Chondrocyte (in vitro differentiated cells): ENCODE measurements at places on chromosomes 7 and 10. TPM values are rescaled to one million over a fixed set of nuclear protein-coding genes. Genes with fewer than 3 reads are reported as not detected.
A peak's percentile ranks its signal among the peaks of the same experiment; 100 is the strongest.

LHFPL3 gene
- total RNA-seq, result not detected in 3 replicates

TFR2 gene
- 0.87 to 2.1 TPM (median 1.8 TPM) in 3 replicates for total RNA-seq

DKK1 gene
- total RNA-seq, result 54.4 to 170 TPM (median 170 TPM) in 3 replicates

SEC31B gene
- total RNA-seq, result 8.5 to 12.4 TPM (median 8.9 TPM) in 3 replicates

SRGN gene
- 10.3 to 16.1 TPM (median 16.0 TPM) in 3 replicates for total RNA-seq

PRSS2 gene
- total RNA-seq, result not detected in 3 replicates

LFNG gene
- total RNA-seq, result 36.7 to 39.9 TPM (median 39.9 TPM) in 3 replicates

PPP1R17 gene
- not detected in 3 replicates for total RNA-seq

ANKRD61 gene
- not detected in 3 replicates for total RNA-seq

MYO1G gene
- total RNA-seq, result 0.05 to 0.36 TPM in 2 of 3 replicates, not detected in the other

- no peak for DNase-seq
- no peak overlapping the region for H3K4me3 ChIP-seq
- H3K4me1 ChIP-seq, result peaks cover 31% of the 10 kb centered on the region
- H3K36me3 ChIP-seq, result peaks cover 2% of the 10 kb centered on the region
These were observed 93.0 kb downstream of the HGF start for GRCh38 chr7:81676813-81677212.

- H3K4me3 ChIP-seq, result no peak overlapping the region
- peaks cover 6% of the 10 kb centered on the region for H3K36me3 ChIP-seq
- H3K4me1 ChIP-seq, result peaks cover 23% of the 10 kb centered on the region
- H3K27ac ChIP-seq, result no peak overlapping the region
These were observed 131.6 kb downstream of the CD36 start for GRCh38 chr7:80770061-80770460.

DNA sequence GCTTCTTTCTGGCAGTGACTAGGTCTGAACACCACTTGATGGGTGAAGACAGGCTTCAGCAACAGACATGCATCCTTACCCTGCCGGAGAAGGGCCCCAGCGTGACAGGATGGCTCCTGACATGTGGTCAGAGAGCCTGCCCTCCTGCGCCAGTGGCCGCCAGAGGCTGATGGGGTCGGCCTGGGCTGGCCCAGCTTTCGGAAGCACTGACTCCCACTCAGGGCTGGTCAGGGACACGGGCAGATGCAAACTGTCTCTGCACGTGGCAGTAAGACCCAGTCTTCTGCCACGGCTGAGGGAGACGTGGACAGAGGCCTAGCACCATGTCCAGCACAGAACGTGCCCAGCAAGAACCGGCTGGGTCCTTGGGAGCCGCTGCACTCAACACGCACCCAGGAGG, 10.2 kb downstream of the TUBGCP2 start:
- no peak overlapping the region for H3K4me3 ChIP-seq
- H3K27ac ChIP-seq, result no peak overlapping the region
- peaks cover 43% of the 10 kb centered on the region for H3K36me3 ChIP-seq

GRCh38 chr10:26703096-26703495, 5.6 kb downstream of the PDSS1 start:
- no peaks in the 10 kb centered on the region for H3K27me3 ChIP-seq
- H3K36me3 ChIP-seq, result peaks cover 18% of the 10 kb centered on the region
- H3K4me3 ChIP-seq, result no peak overlapping the region
- peaks cover 13% of the 10 kb centered on the region for H3K4me1 ChIP-seq
- DNase-seq, result no peak

- peak overlapping the region; percentile 78 for H3K4me3 ChIP-seq
- no peak for DNase-seq
- H3K27me3 ChIP-seq, result peaks cover 56% of the 10 kb centered on the region
- H3K36me3 ChIP-seq, result no peaks in the 10 kb centered on the region
- H3K27ac ChIP-seq, result no peak overlapping the region
These were observed 10.9 kb upstream of the SP8 start for GRCh38 chr7:20797462-20798080.

DNA sequence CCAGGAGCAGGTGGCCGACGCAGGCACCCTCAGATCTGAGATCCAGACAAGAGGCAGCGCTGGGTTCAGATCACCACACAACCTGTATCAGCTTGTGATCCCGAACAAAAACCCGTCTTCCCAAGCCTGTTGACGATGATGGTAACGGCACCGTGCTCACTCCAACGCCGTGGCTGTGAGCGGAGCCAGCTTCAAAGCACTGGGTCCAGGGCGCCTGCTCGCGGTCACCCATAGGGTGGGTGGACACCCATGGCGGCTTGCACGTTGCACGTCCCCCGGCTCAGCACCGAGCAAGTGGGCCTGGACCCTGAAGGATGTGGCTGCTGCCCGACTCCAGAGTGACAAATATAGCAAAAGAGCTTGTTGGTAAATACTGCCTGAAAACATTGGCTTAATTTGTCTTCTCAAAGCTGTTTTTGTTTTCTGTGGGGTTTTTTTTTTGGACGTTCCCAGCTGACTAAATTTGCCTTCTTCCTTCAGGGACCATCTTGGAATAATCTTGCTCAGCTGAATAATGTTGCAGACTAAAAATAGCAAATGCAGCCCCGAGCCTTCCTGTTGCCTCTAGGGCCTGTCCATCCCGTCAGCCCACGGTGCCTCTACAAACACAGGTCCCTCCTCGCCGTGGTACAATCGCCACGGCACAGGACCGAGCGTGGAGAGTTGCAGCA, 41.0 kb downstream of the FOXK1 start:
- no peaks in the 10 kb centered on the region for H3K27me3 ChIP-seq
- no peak for DNase-seq
- H3K4me1 ChIP-seq, result peaks cover 68% of the 10 kb centered on the region
- H3K27ac ChIP-seq, result peak overlapping the region; percentile 99
- peaks cover 9% of the 10 kb centered on the region for H3K36me3 ChIP-seq

DNA sequence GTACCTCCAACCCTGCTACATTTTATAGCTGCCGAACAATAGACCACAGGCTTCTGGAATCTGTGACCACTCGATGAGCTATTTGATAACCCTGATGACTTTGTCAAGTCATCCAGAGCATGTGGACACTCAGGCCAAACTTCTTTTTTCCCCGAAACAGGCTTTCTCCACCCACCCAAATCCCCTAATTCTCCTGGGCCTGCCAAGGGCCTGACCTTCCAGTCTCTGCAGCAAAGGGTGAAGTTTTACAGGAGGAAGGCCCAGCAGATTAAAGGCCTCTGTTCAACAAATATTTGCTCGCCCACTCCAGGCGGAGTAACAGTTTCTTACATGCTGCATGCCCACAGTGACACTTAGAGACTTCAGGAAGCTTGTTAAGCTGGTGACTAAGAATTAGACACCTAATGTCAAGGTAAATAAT, 2.0 kb downstream of the JCAD start:
- H3K4me1 ChIP-seq, result peaks cover 60% of the 10 kb centered on the region
- H3K4me3 ChIP-seq, result peak overlapping the region; percentile 70

GRCh38 chr7:129227646-129228578, 3.1 kb downstream of the AHCYL2 start:
- H3K4me3 ChIP-seq, result no peak overlapping the region
- H3K4me1 ChIP-seq, result peaks cover 25% of the 10 kb centered on the region
- no peak overlapping the region for H3K27ac ChIP-seq

GRCh38 chr10:89563861-89564478, 28.6 kb upstream of the SLC16A12 start:
- peaks cover 20% of the 10 kb centered on the region for H3K4me1 ChIP-seq
- no peak overlapping the region for H3K27ac ChIP-seq
- H3K27me3 ChIP-seq, result no peaks in the 10 kb centered on the region
- no peak for DNase-seq
- H3K4me3 ChIP-seq, result no peak overlapping the region

- peak overlapping the region; percentile 15 for H3K27ac ChIP-seq
- no peaks in the 10 kb centered on the region for H3K27me3 ChIP-seq
- H3K36me3 ChIP-seq, result no peaks in the 10 kb centered on the region
- no peak overlapping the region for H3K4me3 ChIP-seq
These were observed 243.1 kb upstream of the AOAH start for GRCh38 chr7:36967387-36967786.

- H3K27me3 ChIP-seq, result peaks cover 7% of the 10 kb centered on the region
- H3K36me3 ChIP-seq, result no peaks in the 10 kb centered on the region
- DNase-seq, result no peak
These were observed 79.9 kb upstream of the FOXI2 start for GRCh38 chr10:127657056-127657455.

DNA sequence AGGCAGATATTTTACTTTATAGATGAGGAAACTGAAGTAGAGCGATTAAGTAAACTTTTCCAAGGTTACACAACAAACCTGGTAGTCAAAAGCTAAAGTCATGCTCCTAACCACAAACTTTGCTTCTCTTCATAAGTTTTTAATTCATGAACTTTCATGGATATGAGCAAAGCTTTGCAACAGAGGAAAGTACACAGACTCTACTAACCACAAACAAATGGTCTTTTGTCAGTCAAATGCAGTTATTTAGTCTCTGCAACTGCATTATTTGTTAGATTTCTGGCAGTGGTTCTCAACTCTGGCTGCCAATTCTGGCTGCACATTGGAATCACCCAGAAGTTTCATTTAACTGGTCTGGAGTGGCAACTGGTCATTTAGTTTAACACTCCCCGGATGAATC, 140.6 kb upstream of the TMEM168 start:
- H3K27me3 ChIP-seq, result no peaks in the 10 kb centered on the region
- DNase-seq, result no peak
- no peak overlapping the region for H3K4me3 ChIP-seq
- H3K36me3 ChIP-seq, result peaks cover 3% of the 10 kb centered on the region
- no peak overlapping the region for H3K27ac ChIP-seq
- H3K4me1 ChIP-seq, result peaks cover 4% of the 10 kb centered on the region

DNA sequence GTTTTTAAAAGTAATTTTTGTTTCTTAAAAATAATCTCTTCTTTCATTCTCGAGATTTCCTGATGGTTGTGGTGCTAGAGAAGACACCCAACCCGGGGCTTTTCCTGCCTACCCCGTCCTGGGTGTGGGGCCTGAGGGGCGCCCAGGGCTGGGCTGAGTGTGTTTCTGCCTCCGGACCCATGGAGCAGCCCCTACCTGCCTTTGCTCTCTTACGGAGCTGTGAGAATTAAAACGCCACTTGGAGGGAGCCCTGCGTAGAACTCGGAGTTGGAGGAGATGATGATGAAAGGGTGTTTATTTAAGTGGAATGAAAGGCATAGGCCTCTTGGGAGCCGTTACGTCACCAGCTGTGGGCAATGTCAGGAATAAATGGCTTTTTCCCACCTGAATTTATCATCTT, 261.8 kb upstream of the SHH start:
- peaks cover 15% of the 10 kb centered on the region for H3K27me3 ChIP-seq
- peak; percentile 36 for DNase-seq
- no peak overlapping the region for H3K27ac ChIP-seq
- H3K4me1 ChIP-seq, result no peaks in the 10 kb centered on the region

GRCh38 chr10:27065084-27065483, 35.2 kb downstream of the ANKRD26 start:
- no peaks in the 10 kb centered on the region for H3K4me1 ChIP-seq
- no peaks in the 10 kb centered on the region for H3K27me3 ChIP-seq
- H3K4me3 ChIP-seq, result no peak overlapping the region
- no peak overlapping the region for H3K27ac ChIP-seq
- no peak for DNase-seq

DNA sequence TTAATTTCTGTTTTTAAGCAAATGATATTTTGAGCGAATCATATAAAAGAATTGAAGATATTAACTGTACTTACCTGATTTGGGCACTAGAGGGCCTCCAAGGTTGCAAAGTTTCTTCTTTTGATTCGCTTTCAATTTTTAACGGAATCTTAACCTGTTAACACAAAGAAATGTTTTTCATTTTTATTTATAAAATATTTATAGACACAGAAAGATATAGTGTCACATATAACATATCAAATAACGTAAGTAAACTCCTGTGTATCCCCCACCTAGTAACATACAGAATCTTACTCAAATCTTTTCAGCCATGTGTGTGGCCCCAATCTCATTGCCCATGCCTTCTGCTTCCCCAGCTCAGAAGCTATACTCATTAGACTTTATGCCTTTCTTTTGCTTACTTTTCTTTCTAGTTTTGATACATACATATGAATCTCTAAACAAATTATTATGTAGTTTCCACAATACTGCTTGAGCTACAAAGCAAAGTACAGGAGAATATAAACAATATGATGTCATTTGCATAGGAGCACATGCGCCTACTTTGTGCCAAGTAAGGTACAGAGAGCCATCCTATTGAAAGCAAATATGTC, 49.5 kb upstream of the ZPBP start:
- no peak for DNase-seq
- no peaks in the 10 kb centered on the region for H3K4me1 ChIP-seq
- H3K27ac ChIP-seq, result no peak overlapping the region
- no peaks in the 10 kb centered on the region for H3K36me3 ChIP-seq
- no peak overlapping the region for H3K4me3 ChIP-seq
- peaks cover 25% of the 10 kb centered on the region for H3K27me3 ChIP-seq

- no peak overlapping the region for H3K27ac ChIP-seq
- H3K36me3 ChIP-seq, result no peaks in the 10 kb centered on the region
- peaks cover 22% of the 10 kb centered on the region for H3K4me1 ChIP-seq
- H3K27me3 ChIP-seq, result no peaks in the 10 kb centered on the region
These were observed 522.0 kb upstream of the LRRN3 start for GRCh38 chr7:110568932-110569331.

GRCh38 chr10:122703483-122704448, 4.1 kb upstream of the C10orf120 start:
- peaks cover 26% of the 10 kb centered on the region for H3K27me3 ChIP-seq
- DNase-seq, result no peak
- no peak overlapping the region for H3K4me3 ChIP-seq
- peaks cover 2% of the 10 kb centered on the region for H3K4me1 ChIP-seq
- H3K27ac ChIP-seq, result no peak overlapping the region

DNA sequence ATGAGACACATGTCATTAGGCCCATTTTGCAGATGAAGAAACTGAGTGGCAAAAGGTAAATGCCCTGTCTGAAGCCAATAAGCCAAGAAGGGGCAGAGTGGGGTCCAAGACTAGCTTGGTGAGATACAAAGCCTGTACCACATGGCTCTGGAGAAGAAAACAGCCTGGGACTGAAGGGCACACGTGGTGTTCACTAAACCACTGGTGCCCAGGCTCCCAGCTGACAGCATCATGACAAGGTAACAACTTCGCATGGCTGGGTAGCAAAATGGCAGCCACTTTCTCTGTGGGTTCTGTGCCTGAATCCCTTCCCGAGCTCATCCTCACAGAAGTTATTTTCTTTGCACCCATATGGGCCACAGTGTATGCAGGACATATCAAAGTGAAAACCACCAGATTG, 229.6 kb downstream of the RAB11FIP2 start:
- H3K36me3 ChIP-seq, result no peaks in the 10 kb centered on the region
- H3K27ac ChIP-seq, result no peak overlapping the region
- DNase-seq, result no peak
- no peaks in the 10 kb centered on the region for H3K4me1 ChIP-seq
- H3K4me3 ChIP-seq, result no peak overlapping the region

- H3K4me3 ChIP-seq, result no peak overlapping the region
- no peak overlapping the region for H3K27ac ChIP-seq
- no peak for DNase-seq
- peaks cover 12% of the 10 kb centered on the region for H3K4me1 ChIP-seq
These were observed 64.4 kb downstream of the ENTPD1 start for GRCh38 chr10:95820363-95820762.

- peak; percentile 74 for DNase-seq
- H3K4me3 ChIP-seq, result no peak overlapping the region
- no peaks in the 10 kb centered on the region for H3K27me3 ChIP-seq
- no peaks in the 10 kb centered on the region for H3K4me1 ChIP-seq
- no peak overlapping the region for H3K27ac ChIP-seq
- H3K36me3 ChIP-seq, result peaks cover 18% of the 10 kb centered on the region
These were observed 51.9 kb upstream of the PTN start for GRCh38 chr7:137395420-137395819.

- no peaks in the 10 kb centered on the region for H3K27me3 ChIP-seq
- DNase-seq, result no peak
- H3K27ac ChIP-seq, result peak within 1 kb of the TSS; percentile 89
These were observed at the start of gene SHTN1 for GRCh38 chr10:117005026-117005526. TSS of gene SHTN1 (minus strand) at chr10:117005187. CDS start at chr10:117005079, 108 bp downstream.

- no peaks in the 10 kb centered on the region for H3K36me3 ChIP-seq
- peaks cover 13% of the 10 kb centered on the region for H3K27me3 ChIP-seq
- H3K4me3 ChIP-seq, result no peak overlapping the region
These were observed 46.2 kb downstream of the HHEX start for GRCh38 chr10:92735938-92736337.
